ENCODE measurements at places on chromosomes 2 and 18. TPM values are rescaled to one million over a fixed set of nuclear protein-coding genes. Genes with fewer than 3 reads are reported as not detected.

- no peak for DNase-seq
Measured at GRCh38 chr2:181121996-181122395, 141.6 kb downstream of the UBE2E3 start.

DNA sequence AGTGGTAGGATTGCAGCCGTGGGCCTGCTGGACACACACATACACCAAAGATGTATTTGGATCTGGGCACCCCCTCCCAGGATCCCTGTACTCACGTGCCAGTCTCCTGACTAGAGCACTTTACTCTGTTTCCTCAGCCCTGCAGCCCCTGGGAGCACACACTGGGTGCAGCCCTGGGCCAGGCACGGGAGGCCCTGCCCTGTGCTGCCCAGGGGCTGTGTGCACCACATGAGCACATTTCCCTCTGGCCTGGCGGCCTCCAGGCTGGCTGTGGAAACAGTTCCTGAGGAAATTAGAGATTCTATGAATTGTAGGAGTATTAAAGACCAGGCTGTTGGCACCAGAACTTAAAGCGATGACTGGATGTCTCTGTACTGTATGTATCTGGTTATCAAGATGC, 45.4 kb downstream of the BCL2L11 start:
- DNase-seq: no peak

GRCh38 chr2:150427298-150427697, 60.2 kb downstream of the RND3 start:
- DNase-seq: no peak

- DNase-seq: no peak
Measured at GRCh38 chr2:204726831-204727230, 181.6 kb downstream of the PARD3B start.

GRCh38 chr2:85613717-85614515, 2.0 kb upstream of the C2orf68 start:
- no peak for DNase-seq

DNA sequence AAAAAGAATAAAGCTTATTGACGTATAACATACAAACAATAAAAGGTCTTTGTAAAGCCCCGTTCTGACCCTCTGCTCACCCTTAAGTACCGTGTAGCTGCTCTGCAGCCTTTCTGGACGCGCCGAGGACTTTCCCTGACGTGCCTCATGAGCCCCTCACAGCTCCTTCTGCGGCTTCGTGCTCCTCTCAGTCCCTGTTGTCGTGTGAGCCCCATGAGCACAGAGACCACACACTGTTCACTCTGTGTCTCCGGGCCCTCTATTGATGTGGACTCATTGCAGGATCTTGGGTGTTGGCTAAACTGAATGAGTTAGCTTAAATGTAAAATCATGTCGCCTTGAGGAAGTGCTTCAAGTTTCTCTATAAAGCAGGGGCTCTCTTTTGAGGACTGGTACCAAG, 43.6 kb upstream of the INHBB start:
- DNase-seq: no peak

- DNase-seq: no peak
Measured at GRCh38 chr2:41364842-41365241, 683.0 kb upstream of the PKDCC start.

DNA sequence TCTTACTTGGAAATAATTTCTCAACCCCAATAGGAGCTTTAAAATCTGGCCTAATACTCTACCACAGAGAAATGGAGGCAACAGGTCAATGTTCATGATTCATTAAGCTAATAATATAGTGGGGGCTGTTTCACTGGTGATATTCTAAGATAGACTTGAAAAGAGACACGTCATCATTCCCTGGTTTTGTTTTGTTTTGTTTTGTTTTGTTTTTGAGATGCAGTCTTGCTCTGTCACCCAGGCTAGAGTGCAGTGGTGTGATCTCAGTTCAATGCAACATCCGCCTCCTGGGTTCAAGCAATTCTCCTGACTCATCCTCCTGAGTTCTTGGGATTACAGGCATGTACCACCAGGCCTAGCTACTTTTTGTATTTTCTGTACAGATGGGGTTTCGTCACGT, 37.5 kb upstream of the SOS1 start:
- no peak for DNase-seq

DNA sequence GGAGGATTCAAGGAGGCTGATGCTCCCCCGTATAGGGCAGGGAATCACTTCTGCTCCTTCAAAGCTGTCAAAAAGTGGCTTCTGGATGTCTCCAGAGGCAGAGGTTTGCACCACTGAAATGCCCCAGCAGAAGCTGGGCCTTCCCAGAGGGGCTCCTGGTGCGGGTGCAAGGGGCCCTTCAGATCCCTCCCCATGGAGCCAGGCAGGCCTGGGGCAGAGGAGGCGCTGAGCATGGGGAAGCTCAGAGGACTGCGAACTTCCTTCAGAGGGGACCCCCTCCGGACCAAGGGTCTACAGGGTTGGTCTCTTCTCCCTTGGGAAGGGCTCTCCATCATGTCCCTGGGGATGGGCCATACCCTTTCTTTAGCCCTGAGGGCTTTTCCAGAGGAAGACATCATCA, 341.2 kb downstream of the DYSF start:
- DNase-seq: no peak

GRCh38 chr18:35172451-35173035, 68.3 kb upstream of the ZNF397 start:
- no peak for DNase-seq

DNA sequence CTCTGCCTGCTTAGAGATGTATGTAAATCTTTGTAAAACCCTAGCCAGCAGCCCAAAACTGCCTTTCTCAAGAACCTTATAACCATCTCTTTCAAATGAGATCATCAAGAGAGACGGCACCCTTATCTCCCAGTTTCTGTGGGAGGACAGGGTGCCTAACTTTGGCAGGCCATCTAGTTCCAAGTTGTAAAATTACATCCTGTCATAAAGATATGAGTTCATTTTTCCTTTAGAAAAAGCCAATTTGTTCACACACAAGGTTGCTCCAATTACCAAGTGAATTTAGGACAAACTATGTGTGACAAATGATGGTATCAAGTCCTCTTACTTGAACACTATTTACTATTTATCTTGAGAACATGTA, 65.3 kb downstream of the MEMO1 start:
- no peak for DNase-seq

DNA sequence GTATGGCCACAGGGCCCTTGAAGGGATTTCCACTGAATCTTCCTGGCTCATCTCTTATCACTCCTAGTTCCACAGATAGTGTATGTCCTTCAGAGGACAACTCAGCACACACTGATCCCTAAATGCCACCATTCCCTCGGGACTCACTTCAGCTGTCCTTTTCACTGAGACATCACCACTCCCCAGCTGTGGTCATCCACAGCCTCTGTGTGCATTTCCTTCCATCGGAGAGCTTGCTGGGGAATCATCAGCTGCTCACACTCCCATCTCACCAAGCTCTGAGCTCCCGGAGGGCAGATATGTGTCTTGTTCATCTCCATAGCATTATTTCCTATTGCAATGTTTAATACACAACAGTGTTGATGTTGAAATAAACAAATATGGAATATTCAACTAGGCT, 759.5 kb downstream of the RNF144A start:
- no peak for DNase-seq

DNA sequence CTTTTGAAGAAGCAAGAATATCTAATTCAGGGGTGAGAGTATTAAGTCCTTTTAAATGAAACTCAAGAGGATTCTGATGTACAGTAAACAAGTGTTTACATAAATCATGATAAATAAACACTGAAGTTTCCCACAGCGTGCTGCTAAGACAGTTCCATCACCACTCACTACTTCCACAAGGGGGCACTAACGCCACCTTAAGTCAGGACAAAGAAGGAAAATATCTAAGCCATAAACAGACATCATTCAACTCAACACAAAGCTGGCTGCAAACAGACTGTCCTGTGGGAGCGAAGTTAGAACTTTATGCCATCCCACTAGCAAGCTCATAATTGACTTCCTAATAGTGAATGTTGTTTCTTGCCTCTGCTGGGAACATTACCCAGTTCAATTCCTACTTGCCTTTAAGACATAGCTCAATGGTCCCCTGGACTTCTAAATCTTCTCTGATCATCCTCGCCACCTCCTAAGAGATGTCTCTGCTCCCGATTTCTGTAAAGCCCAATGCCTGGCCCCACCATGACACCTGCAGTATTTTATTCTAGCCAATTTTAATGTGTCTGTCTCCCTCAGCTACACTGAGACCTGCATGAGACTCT, 36.5 kb downstream of the MRPL44 start:
- no peak for DNase-seq

The UPP2 gene
- not detected for total RNA-seq

The CFAP221 gene
- total RNA-seq: 3.9 TPM

The FOSL2 gene
- total RNA-seq: 213 TPM

The SPATA3 gene
- total RNA-seq: not detected

The BCL11A gene
- total RNA-seq: 48.4 TPM

The LTBP1 gene
- 48.4 TPM for total RNA-seq

The CREG2 gene
- total RNA-seq: 0.25 TPM
